ENCODE measurements at places on chromosomes 1 and 21. TPM values are rescaled to one million over a fixed set of nuclear protein-coding genes. Genes with fewer than 3 reads are reported as not detected.

Gene TGFB2
- total RNA-seq = 5.1 TPM

Gene CDCA8
- total RNA-seq = 0.42 TPM

Gene TFF3
- total RNA-seq = 5.2 TPM

DNA sequence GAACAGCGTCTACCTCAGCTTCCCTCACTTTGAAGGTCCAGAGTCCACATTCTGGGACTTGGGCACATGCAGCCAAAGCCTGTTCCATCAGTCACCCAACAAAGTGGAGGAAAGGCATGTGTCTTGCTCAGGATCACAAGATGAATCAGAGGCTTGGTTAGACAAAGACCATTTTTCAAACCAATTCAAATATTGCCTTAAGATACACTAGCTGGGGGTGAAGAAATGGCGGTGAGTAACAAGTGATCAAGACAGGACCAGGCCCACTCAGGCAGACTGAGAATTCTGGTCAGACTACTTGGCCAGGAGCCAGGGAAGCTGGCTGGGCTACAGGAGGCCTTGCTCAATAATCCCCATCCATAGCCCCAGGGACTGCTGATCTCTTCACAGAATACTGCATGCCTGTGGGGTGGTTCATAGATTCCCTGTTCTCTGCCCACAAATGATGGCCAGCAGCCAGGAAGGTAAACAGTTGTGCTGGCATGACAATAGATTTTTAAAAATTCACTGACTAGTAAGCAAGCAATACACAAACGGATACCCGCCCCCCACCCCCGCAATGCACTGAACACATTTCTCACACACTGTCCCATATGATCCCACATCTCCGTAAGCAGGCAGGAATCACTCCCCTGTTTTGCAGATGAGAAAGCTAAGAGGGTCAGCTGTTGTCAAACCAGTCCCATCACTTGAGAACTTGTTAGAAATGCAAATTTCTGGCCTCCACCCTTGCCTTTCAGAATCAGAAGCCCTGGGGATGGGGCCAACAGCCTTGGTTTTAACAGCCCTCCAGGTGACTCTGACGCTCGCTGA lies 27.2 kb downstream of the ERI3 start:
- peak; percentile 71 for DNase-seq
- H3K4me3 ChIP-seq = no peak overlapping the region
- no peak overlapping the region for H3K27ac ChIP-seq
- no peaks in the 10 kb centered on the region for H3K36me3 ChIP-seq
- H3K4me1 ChIP-seq = peaks cover 6% of the 10 kb centered on the region

DNA sequence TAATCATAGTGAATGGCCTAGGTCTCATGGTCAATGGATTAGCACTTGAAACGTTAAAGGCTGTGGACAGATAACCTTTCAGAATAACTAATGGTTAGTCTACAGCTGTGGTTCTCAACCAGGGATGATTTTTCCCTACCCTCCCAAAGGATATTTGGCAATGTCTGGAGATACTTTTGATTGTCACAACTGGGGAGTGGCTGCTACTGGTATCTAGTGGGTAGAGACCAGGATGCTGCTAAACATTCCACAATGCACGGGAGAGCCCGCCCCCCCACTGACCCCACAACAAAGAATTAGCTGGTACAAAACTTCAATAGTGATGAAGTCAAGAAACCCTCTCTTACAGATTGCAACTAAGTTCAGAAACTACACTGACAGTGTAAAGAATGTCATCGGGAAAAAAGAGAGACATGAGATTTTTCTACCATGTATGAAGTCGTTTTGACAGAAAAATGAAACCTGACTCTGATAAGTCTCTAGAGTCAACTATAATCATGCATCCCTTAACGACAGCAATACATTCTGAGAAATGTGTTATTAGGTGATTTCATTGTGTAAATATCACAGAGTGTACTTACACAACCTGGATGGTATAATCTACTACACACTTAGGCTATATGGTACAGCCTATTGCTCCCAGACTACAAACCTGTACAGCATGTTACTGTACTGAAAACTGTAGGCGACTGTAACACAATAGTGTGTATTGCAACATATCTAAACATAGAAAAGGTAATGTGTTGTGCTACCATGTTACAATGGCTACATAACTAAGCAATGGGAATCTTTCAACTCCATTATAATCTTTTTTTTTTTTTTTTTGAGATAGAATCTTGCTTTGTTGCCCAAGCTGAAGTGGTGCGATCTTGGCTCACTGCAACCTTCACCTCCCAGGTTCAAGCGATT lies 49.7 kb upstream of the PRDX6 start:
- H3K4me3 ChIP-seq = no peak overlapping the region
- no peaks in the 10 kb centered on the region for H3K4me1 ChIP-seq
- H3K27me3 ChIP-seq = no peaks in the 10 kb centered on the region
- no peak for DNase-seq
- H3K36me3 ChIP-seq = no peaks in the 10 kb centered on the region

DNA sequence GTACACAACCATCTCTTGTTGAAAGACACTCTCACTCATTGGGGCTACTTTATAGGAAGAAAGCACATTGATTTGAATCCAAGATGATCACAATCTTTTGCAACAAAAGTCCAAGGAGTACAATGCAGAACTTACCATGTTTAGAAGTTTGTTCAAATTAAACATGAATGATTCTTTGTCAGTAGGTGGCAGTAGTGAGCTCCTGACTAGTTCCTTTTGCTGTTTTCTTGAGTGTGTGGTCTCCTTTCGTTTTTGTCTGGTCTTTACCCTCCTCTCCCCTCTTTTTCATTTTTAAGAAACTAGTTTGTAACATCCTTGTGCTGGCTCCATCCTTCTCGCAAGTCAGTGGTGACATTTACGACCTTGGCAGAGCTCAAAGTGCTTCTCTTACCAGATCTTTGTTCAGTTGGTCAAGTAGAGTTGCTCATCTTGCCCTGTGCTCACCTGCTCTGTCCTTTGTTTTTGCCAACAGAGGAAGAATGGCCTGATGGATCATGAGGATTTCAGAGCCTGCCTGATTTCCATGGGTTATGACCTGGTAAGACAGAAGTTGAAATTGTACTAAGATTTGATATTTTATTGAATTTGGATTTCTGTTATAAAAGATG lies 35.7 kb upstream of the MTR start:
- no peaks in the 10 kb centered on the region for H3K27me3 ChIP-seq
- H3K36me3 ChIP-seq = no peaks in the 10 kb centered on the region
- no peak overlapping the region for H3K27ac ChIP-seq
- H3K4me3 ChIP-seq = no peak overlapping the region

- DNase-seq = no peak
- no peak overlapping the region for H3K27ac ChIP-seq
- H3K4me3 ChIP-seq = no peak overlapping the region
- H3K27me3 ChIP-seq = no peaks in the 10 kb centered on the region
- no peaks in the 10 kb centered on the region for H3K36me3 ChIP-seq
Observed at GRCh38 chr21:18493422-18493821, 89.8 kb upstream of the TMPRSS15 start.

DNA sequence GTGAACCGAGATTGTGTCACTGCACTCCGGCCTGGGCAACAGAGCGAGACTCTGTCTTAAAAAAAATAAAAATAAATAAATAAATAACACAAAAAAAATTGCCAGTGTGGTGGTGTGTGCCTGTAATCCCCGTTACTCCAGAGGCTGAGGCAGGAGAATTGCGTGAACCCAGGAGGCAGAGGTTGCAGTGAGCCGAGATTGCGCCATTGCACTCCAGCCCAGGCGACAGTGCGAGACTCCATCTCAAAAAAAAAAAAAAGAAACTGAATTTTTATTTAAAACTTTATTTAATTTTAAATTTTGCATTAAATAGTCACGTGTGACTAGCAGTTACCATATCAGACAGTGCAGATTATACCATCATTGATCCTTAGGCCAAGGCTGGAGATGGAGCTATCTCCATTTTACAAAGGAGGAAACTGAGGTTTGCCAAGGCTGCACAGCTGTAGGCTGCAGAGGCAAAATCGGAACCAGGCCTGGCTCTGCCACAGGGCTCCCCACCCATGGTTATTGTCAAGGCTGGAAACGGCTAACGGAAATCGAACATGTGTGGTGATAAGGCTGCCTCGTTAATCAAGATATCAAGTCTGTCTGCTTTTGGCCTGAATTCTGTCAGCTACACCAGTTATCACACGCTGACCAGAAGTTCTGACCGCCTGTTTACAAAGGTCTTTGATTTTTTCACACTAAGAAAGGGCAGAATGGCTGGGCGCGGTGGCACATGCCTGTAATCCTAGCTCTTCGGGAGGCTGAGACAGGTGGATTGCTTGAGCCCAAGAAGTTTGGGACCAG lies 20.5 kb downstream of the HSPG2 start:
- no peak for DNase-seq
- peaks cover 14% of the 10 kb centered on the region for H3K4me1 ChIP-seq
- H3K4me3 ChIP-seq = no peak overlapping the region
- no peak overlapping the region for H3K27ac ChIP-seq
- H3K36me3 ChIP-seq = no peaks in the 10 kb centered on the region

Data from ovary (tissue), 10 donors.